ENCODE measurements at places on chromosomes 16 and 17. TPM values are rescaled to one million over a fixed set of nuclear protein-coding genes. Genes with fewer than 3 reads are reported as not detected.

CA10 gene
- not detected for total RNA-seq

FOXN1 gene
- not detected for total RNA-seq

DNA sequence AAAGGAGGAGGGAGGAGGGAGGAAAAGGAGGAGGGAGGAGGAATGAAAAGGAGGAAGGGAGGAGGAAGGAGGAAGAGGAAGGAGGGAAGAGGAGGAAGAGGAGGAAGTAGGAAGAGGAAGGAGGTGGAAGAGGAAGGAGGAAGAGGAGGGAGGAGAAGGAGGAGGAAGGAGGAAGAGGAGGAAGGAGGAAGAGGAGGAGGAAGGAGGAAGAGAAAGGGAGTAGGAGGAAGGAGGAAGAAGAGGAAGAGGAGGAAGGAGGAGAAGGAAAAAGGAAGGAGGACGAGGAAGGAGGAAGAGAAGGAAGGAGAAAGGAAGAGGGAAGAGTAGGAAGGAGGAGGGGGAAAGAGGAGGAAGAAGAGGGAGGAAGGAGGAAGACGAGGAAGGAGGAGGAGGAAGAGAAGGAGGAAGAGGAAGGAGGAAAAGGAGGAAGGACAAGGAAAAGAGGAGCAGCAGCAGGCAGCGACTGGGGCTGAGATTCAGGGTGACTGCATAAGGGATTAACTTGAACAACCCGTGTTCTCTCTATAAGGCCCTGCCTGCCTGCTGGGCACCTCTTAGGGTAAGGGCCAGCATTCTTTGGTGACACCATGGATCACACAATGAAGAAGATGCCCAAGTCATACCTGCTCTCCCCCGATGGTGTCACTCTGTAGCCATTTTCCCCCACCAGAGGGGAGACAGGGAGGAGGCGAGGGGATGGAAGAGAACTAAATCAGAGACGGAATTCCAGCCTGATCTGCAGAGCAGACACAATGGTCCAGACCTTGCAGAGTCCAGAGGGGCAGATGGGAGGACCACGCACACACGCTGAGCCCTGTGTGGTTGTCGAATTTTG lies 1.4 kb upstream of the IL34 start:
- DNase-seq, result no peak

DNA sequence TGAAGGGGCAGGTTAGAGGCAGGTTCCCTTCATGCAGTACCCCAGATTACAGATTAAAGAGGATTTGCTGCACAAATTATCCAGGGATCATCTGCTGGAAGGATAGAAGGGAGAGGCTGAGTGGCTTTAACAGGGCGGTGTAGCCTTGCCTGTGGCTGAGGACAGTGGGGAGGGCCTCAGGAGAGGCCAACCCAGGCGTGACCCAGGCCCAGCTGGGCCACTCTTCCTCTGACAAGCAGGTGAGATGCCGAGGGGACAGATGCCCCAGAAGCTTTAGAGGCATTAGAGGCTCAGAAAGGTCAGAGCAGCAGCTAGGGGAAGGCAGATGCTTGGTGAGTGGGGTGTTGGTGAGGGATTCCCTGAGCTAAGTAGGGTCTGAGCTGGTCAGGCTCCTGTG lies 18.1 kb upstream of the MTMR4 start:
- DNase-seq, result no peak

Measured in Right ventricle myocardium inferior (tissue), 1 donor.